Pericardium fibroblast (primary cell): ENCODE measurements at places on chromosomes 6 and 20. TPM values are rescaled to one million over a fixed set of nuclear protein-coding genes. Genes with fewer than 3 reads are reported as not detected.

Gene DEFB113
- total RNA-seq, result not detected in 2 replicates

Gene HS3ST5
- not detected in 2 replicates for total RNA-seq

Gene MUC21
- total RNA-seq, result not detected in 2 replicates

Gene MRAP2
- not detected in 2 replicates for total RNA-seq

Gene RIPPLY2
- total RNA-seq, result not detected in 2 replicates

Gene LY6G6C
- total RNA-seq, result not detected in 2 replicates

Gene KIF13A
- total RNA-seq, result 14.3 and 15.1 TPM in 2 replicates

Gene VARS1
- 44.9 and 47.3 TPM in 2 replicates for total RNA-seq

Gene HLA-DMB
- 0.23 TPM in 1 of 2 replicates, not detected in the other for total RNA-seq

Gene ASIP
- not detected in 2 replicates for total RNA-seq

Gene LYRM4
- total RNA-seq, result 23.6 and 29.5 TPM in 2 replicates

Gene MATN4
- total RNA-seq, result 1.6 TPM in 1 of 2 replicates, not detected in the other

Gene SLC17A3
- not detected in 2 replicates for total RNA-seq

Gene SULF2
- total RNA-seq, result 105 and 169 TPM in 2 replicates

Gene HLA-F
- total RNA-seq, result 0.26 and 1.4 TPM in 2 replicates

Gene THEMIS
- not detected in 2 replicates for total RNA-seq

Gene LHFPL5
- total RNA-seq, result not detected in 2 replicates

Gene DZANK1
- total RNA-seq, result 0.17 and 0.35 TPM in 2 replicates

Gene NKX2-4
- not detected in 2 replicates for total RNA-seq

Gene POU5F1
- 0.23 TPM in 1 of 2 replicates, not detected in the other for total RNA-seq

Gene SNAP25
- total RNA-seq, result 0.35 and 2.1 TPM in 2 replicates

Gene RHAG
- total RNA-seq, result not detected in 2 replicates

Gene FAM83C
- not detected in 2 replicates for total RNA-seq

Gene CYP24A1
- total RNA-seq, result not detected in 2 replicates

Gene PRR18
- total RNA-seq, result not detected in 2 replicates

Gene SH3BGRL2
- 2.6 and 3.8 TPM in 2 replicates for total RNA-seq

Gene SLC17A4
- total RNA-seq, result not detected in 2 replicates

Gene TNF
- total RNA-seq, result not detected in 2 replicates

Gene GSTA1
- not detected in 2 replicates for total RNA-seq

Gene IRAK1BP1
- total RNA-seq, result 1.3 and 2.1 TPM in 2 replicates

Gene SAMD5
- total RNA-seq, result 0.60 and 1.3 TPM in 2 replicates

Gene SLC22A7
- total RNA-seq, result not detected in 2 replicates

Gene RIPOR3
- 4.0 and 11.0 TPM in 2 replicates for total RNA-seq

Gene C6orf58
- total RNA-seq, result 0.35 TPM in 1 of 2 replicates, not detected in the other

Gene SLC25A27
- 2.0 and 2.2 TPM in 2 replicates for total RNA-seq

Gene HRH3
- total RNA-seq, result not detected in 2 replicates

Gene TP53RK
- 15.9 and 25.7 TPM in 2 replicates for total RNA-seq

Gene HLA-DRB1
- total RNA-seq, result not detected in 2 replicates

Gene PRL
- not detected in 2 replicates for total RNA-seq

Gene SPINT4
- total RNA-seq, result not detected in 2 replicates

Gene TMEM14A
- 29.6 and 35.0 TPM in 2 replicates for total RNA-seq

Gene MAD2L1BP
- 25.4 and 29.5 TPM in 2 replicates for total RNA-seq

Gene CALHM4
- total RNA-seq, result not detected in 2 replicates

Gene MCCD1
- total RNA-seq, result not detected in 2 replicates

Gene TRIM15
- total RNA-seq, result not detected in 2 replicates

Gene ADGRG6
- total RNA-seq, result 12.1 and 17.6 TPM in 2 replicates

Gene C6orf141
- 1.0 and 1.3 TPM in 2 replicates for total RNA-seq

Gene FAM210B
- 52.0 and 57.9 TPM in 2 replicates for total RNA-seq

Gene ZNF311
- 0.26 and 1.8 TPM in 2 replicates for total RNA-seq

Gene TRDN
- not detected in 2 replicates for total RNA-seq

Gene KCNK5
- not detected in 2 replicates for total RNA-seq

Gene SALL4
- 0.09 TPM in 1 of 2 replicates, not detected in the other for total RNA-seq

Gene TFAP2C
- not detected in 2 replicates for total RNA-seq

Gene ZMYND8
- total RNA-seq, result 23.0 and 25.6 TPM in 2 replicates

Gene RUNX2
- 2.1 and 6.3 TPM in 2 replicates for total RNA-seq

Gene DEFB132
- total RNA-seq, result not detected in 2 replicates

Gene SYTL3
- 0.58 and 1.6 TPM in 2 replicates for total RNA-seq
